Kidney tubule cell (primary cell): ENCODE measurements at places on chromosomes 4 and X.

- DNase-seq = no peak
These were observed 16.4 kb upstream of the SRPX start for GRCh38 chrX:38236901-38237615.

DNA sequence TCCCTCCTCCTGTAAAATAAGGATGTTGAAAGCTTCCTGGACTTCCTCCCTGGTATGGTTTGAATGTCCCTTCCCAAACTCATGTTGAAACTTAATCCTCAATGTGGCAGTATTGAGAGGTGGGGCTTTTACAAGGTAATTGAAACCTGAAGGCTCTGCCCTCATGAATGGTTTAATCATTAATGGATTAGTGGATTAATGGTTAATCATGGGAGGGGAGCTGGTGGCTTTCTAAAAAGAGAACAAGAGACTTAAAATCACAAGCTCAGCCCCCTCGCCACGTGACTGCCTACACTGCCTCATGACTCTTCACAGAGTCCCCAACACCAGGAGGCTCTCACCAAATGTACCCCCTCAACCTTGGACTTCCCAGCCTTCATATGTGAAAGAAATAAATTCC is 124.6 kb upstream of the ANXA3 start:
- DNase-seq = peak; percentile 68

DNA sequence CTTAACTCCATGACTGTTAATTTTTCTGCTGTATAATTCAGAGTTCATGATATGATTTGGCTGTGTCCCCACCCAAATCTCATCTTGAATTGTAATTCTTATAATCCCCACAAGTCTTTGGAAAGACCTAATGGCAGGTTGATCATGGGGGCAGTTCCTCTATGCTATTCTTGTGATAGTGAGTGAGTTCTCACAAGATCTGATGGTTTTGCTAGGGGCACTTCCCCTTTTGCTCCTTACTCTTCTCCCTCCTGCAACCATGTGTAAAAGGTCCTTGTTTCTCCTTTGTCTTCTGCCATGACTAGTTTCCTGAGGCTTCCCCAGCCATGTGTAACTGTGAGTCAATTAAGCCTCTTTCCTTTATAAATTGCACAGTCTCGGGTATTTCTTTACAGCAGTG is 1751.9 kb downstream of the ARAP2 start:
- no peak for DNase-seq

GRCh38 chrX:69305333-69306062 is 140.2 kb upstream of the PJA1 start:
- no peak for DNase-seq

DNA sequence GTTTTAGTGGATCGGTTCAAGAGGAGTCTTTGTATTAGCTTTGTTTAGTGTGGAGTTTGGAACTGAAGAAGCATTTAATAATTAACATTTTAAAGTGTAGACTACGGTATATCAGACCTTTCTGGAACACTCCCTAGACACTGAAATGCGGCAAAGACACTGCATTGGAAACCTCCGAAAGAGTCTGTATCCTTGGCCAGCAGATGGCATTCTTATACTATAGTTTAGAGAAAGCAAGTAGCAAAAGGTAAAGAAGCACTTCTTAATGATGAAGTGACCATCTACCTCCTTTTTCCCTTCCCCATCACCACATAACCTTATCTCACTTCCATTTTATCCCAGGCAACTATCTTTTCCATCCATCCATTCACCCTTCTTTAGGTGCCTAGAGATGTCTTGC is 7.6 kb downstream of the FABP2 start:
- DNase-seq = peak; percentile 63

DNA sequence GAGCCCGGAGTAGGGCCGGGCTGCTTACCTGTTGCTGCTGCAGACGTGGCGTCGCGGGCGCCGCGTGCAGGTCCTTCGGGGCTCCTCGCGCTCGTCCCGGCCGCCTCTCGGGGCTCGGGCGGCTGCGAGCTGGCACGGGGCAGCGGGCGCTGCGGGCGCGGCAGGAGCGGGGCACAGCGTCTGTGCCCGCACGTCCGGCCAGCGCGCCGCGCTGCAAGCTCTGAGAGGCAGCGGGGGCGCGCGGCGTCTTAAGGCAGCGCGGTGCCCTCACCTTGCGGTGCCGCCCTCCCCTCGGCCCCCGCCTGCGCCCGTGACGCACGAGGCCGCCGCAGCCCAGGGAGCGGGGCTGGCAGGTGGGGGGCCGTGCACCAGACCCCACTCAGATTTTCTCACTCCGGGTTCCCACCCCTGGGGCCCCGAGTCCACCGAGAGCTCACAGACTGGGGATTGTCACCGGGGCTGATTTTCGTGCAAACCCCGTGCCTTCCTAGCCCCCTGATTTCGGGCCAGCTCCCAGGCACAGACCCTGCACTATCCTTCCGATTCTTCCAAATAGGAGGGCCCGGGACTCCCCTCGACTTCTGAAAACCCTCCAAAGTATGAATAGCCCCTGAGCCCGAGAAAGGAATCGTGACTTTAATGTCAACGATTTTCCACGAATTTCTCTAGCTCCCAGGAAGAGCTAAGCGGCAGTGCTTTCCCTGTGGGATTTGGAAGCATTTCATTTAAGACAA is at the start of gene GPR101:
Gene GPR101 (minus strand): TSS at position 222 of the 734 bp plus-strand sequence. CDS start 2,321 bp downstream, outside the sequence.
- DNase-seq = no peak

DNA sequence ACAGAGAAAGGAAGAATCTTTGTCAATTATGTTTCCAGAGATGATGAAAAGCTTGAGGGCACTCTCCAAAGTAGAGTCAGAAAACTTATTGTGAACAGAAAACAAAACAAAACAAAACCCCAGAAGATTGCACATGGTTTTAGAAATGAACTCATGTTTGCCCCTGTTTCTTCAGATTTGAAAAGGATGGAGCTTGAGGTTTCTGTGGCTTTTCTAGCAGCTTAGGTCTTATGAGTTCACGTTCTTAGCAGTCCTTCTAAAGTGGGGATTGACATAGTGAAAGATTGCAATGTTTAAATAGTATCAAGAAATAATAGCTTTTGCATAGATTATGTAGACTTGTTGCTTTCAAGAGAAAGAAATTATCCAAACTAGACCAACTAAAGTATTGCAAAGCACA is 421.8 kb downstream of the GBA3 start:
- DNase-seq = no peak

- peak; percentile 57 for DNase-seq
These were observed 867 bp downstream of the TIFA start for GRCh38 chr4:112284662-112285411.

GRCh38 chr4:4854649-4855295 is 4.7 kb upstream of the MSX1 start:
- no peak for DNase-seq

DNA sequence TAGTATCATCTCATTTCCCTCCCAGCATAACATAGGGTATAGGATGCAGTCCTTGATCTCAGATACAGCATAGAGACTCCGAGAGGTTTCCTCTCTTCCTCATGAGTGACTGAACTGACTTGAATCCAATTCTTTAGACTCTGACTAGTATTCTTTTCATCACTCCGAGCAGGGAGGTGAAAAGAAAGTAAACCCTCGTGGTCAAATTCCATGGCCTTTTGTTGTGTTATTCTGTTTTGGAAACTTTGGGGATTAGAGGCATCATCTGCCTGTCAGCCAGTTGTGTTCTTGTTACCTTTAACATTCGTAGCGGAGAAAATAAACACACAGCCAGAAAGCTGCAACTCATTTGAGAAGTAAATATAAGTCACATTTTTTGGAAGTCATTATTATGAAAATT is 206.6 kb downstream of the ARHGAP10 start:
- no peak for DNase-seq
